ACHN (cell line): ENCODE measurements at places on chromosomes 3 and 15.

DNA sequence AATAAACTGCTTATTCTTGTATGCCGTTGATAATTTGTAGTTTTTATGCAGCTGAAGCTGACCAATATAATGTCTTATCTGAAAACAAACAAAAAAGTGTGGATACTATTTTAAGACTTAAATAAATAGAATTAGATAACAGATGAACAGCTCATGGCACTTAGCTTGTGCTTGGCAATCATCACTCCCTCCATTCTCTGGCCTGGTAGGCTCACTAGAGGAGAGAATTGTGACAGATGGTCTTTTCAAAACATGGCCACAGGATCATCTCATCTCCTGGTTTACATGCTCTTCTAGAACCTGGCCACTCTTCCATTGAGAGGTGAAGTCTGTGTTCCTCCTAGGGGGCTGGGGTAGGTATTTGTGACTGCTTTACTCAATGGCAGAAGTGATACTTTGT, 58.4 kb upstream of the RBP1 start:
- no peak for DNase-seq

- DNase-seq = no peak
These were observed 18.0 kb upstream of the KCNAB1 start for GRCh38 chr3:156102267-156102931.

DNA sequence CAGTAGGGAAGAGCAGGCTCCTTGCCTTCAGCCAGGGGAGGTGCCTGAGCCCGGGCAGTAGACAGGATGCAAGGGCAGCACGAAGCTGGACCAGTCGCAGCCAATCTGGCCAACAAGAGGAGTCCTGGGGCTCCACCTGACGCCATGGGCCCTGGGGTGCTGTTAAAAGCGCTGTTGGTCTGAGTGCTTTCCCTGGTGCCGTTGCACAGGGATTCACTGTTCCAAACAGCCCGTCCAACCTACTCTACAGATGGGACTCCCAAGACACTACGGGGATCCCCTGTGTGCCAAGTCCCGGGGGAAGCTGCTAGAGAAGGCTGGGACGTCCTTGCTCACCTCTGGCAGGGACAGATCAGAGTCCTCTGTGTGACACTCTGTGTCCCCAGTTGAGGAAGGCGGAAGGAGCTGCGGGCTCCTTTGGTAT, 632 bp downstream of the CTSH start:
- DNase-seq = no peak

DNA sequence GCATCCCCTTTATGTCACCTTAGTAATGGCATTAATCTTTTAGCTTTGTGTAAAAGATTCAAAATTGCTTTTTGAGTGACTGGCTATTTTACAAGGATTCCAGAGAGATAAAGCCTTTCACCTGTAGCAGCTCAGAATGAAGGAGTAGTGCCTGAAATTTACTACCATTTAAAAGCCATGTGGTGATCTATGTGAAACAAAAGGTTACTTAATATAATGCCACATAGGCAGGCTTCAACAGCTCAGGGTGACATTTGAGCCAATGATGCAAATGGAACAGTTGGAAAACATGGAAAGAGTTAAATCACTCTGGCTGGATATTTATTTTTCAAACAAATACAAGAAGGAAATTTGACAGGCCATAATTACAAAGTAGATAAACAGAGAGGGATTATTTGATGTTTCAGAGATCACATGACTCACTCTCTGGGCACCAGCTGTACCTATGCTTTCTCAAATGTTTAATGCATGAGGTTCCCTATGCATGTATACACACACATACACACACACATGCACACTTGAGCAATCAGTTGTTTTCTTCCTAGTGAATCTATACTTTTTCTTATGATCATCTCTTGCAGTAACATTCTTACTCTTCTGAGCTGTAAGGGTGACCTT, 171.5 kb downstream of the ZMAT3 start:
- DNase-seq = no peak

GRCh38 chr3:46427916-46428833, 21.1 kb downstream of the CCRL2 start:
- DNase-seq = no peak

DNA sequence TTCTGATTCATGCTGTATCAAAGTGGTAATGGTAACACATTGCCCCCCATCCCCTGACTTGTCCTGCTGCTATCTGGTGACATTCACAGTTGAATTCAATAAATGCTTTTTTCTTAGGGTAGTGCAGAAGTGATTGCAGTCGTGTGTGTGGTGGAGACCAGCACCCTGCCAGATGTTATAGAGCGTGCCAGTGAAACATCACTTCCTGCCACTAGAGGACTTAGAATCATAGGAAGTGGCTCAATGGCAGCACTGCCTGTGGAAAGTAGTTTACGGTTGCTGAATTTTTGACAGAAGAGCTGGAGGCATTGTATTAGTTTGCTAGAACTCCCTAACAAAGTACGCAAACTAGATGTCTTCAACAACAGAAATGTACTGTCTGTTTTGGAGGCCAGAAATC, 37.4 kb upstream of the P2RY12 start:
- no peak for DNase-seq

DNA sequence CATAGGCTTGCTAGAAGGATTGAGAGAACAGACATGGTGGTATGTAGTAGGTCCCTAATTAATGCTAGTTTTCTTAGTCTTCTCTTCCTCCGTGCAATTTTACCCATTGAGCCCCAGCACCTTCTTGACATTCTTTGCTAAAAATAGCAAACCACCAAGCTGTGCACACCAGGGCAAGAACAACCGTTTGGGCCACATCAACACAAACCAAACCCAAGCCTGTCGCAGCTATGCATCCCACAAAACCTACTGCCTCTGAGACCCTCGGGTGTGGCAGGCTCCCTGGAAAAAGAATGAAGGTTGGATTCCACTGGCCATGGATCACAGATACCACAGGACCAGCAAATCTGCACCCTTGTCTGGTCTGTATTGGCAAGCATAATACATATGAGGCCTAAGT, 27.1 kb downstream of the HEG1 start:
- DNase-seq = no peak

- no peak for DNase-seq
These were observed 244.1 kb upstream of the STT3B start for GRCh38 chr3:31288641-31289100.

DNA sequence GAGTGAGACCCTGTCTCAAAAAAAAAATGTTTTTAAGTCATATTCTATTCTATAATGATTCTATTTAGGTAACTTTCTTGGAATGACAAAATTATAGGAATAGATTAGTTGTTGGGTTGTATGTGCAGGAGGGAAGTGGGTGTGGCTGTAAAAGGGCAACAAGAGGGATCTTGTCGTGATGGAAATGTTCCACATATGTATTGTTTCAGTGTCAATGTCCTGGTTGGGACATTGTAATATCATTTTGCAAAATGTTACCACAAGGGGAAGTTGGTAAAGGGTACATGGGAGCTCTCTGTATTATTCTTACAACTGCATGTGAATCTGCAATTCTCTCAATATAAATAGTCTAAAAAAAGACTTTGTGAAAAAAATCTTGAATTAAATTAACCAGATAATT, 14.3 kb upstream of the ABHD5 start:
- DNase-seq = no peak

GRCh38 chr15:49621887-49622286, 1.0 kb downstream of the DTWD1 start:
- DNase-seq = no peak

DNA sequence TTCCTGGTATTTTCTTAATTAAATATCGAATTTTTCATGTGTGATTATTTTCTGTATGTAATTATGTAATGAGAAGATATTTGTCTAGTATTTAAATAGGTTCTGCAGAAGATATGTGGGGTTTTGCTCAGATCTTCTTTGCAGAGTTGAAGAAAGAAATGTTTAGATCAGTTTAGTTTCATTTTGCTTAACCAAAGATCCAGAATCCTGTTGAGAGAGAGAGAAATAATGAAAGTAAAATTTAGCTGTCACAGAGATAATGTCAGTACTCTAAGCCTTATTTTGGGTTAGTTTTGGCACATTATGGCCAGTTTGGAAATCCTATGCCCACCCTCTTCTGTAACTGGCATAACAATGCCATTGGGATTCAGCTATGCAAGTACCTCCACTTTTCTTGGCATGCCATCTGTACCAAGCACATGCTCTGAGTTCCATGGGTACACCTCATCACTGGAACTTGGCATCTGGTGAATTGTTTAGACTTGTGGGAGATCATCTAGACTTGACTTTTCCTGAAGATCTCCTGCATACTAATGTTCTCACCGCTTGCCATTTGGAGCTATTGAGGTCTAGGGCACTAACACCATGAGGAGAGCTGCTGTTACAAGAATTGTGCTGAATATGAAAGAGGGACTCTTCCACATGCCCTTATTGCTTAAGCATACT, 30.9 kb downstream of the PLSCR1 start:
- peak; percentile 16 for DNase-seq

- peak; percentile 43 for DNase-seq
These were observed 987.0 kb downstream of the NTRK3 start for GRCh38 chr15:87269566-87269965.

DNA sequence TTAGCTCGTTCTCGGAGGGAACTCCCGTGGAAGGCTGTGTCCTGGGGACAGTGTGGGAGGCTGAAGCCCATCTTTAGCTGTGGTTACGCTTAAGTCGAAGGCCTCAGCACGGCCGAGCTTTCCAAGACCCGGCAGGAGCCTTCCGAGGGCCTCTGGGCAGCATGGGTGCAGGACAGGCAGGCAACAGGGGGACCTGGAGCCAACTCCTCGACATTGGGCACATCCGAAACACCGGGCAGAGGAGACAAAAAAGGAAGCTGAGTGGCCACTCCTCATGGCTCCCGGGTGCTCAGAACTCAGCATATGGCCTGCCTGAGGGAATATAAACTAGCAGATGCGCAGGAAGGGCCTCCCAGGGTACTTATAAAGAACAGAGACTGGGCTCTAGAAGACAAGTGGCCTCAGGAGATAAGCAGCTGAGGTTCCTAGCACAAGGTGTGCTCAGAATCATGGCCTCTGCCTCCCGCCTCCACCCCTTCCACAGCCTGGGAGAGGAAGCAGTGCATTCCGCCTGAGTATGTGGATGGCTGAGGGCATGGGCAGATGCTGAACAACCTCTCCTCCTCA, 34.1 kb downstream of the ABTB1 start:
- DNase-seq = no peak

DNA sequence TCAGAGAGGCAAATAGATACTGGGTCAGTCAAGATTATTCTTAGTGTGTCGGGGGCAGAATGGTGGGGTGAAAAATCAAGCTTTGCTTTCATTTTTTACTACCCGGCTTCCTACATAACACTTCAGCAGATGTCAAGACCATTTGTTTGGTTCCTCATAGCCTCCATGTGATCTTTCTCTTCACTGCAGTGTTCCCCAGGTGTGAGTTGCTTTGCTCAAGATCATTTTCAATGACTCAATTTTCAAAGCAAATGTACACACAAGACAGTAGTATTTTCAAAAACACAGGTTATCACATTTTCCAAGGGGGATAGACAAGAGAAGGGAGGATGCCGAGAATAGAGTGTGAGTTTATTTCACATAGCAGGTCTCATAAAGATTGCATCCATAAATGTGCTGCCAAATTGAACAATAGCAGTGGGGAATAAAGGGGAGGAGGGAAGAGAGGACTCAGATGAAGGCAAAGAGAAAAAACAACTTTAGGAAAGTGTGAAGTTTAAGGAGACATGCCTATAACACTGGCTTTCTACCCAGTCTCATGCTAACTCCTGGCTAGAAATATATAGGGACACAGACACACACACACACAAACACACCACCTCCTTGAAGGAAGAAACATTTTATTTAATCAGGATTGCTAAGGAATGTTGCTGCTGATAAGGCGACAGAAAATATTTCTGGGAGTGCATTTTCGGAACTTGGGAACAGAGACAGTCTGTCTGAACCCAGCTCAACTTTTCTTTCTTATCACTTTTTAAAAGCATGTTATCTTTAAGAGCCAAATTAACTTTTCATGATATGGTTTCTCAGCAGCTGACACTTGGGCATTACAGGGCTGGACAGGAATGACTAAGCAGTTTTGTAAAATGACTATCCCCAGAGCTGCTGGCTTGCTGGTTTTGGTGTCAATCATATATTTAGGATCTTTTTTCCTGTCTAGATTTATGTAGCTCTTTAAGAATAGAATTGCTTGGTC, 402.4 kb downstream of the RBMS3 start:
- DNase-seq = peak; percentile 51
